ENCODE measurements at places on chromosomes 3 and 15.

DNA sequence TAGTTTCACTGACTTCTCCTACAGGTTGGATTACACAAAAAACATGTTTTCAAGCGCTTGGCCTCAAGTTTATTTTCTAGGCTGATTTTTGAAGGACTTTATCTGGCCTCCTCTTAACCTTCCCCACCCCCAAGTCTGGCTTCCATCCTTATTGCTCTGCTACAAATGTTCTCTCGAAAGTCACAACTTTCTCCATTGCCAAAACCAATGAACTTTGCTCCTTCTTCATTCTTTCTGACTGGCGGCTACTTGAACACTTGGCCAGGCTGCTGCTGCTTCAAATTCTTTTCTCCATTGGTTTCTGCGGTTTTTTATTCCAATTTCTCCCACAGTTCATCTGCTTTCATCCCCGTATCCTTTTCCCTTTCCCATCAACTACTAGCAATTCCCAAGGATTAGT lies 106.6 kb downstream of the TOP2B start:
- DNase-seq, result no peak
- H3K27me3 ChIP-seq, result no peaks in the 10 kb centered on the region
- no peak overlapping the region for H3K4me3 ChIP-seq
- no peaks in the 10 kb centered on the region for H3K36me3 ChIP-seq
- no peaks in the 10 kb centered on the region for H3K4me1 ChIP-seq
- no peak overlapping the region for H3K27ac ChIP-seq

GRCh38 chr3:3110749-3111361 lies 681 bp upstream of the IL5RA start:
- H3K27ac ChIP-seq, result no peak overlapping the region
- DNase-seq, result no peak
- H3K36me3 ChIP-seq, result no peaks in the 10 kb centered on the region
- no peaks in the 10 kb centered on the region for H3K4me1 ChIP-seq
- H3K4me3 ChIP-seq, result no peak overlapping the region
- H3K27me3 ChIP-seq, result no peaks in the 10 kb centered on the region

GRCh38 chr3:54033761-54034160 lies 88.6 kb upstream of the CACNA2D3 start:
- H3K27ac ChIP-seq, result no peak overlapping the region
- no peaks in the 10 kb centered on the region for H3K27me3 ChIP-seq
- no peak for DNase-seq

DNA sequence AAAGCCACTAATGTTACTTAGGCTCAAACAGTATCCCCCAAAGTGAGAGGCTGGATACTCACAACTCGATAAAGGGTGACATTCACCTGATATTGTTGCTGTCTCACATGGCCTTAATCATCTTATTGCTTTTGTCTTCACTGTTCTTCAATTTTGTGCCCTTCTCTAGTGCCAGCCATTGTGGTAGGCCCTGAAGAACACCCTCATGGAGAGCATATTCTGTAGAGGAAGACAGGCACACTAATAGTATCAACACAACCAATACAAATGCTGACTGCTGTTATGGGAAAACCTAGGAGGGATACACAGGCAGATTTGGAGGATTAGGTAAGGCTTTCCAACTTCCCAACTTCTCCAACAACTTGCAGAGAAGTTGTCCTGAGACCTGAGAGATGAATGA lies 4.1 kb upstream of the BLM start:
- no peaks in the 10 kb centered on the region for H3K27me3 ChIP-seq
- H3K27ac ChIP-seq, result no peak overlapping the region
- DNase-seq, result no peak
- H3K4me1 ChIP-seq, result peaks cover 8% of the 10 kb centered on the region
- no peaks in the 10 kb centered on the region for H3K36me3 ChIP-seq

DNA sequence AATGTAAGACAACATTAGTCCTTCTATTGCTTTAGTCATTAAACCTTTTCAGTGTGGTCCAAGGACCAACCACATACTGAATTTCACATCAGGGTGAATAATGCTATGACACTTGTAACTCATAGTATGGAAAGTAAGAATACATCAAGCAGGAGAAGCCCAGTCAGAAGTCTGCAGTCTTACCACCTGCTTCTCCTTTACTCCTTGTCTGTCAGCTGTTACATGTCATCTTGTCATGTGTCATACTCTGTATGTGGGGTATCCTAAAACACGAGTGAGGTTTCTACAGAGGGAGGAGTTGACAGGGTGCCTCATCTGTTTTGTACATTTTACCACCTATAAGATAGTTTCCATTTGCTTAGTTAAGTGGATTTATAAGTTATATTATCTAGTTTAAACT lies 32.8 kb upstream of the EID1 start:
- no peaks in the 10 kb centered on the region for H3K36me3 ChIP-seq
- H3K4me3 ChIP-seq, result no peak overlapping the region
- H3K27ac ChIP-seq, result no peak overlapping the region
- no peaks in the 10 kb centered on the region for H3K4me1 ChIP-seq

DNA sequence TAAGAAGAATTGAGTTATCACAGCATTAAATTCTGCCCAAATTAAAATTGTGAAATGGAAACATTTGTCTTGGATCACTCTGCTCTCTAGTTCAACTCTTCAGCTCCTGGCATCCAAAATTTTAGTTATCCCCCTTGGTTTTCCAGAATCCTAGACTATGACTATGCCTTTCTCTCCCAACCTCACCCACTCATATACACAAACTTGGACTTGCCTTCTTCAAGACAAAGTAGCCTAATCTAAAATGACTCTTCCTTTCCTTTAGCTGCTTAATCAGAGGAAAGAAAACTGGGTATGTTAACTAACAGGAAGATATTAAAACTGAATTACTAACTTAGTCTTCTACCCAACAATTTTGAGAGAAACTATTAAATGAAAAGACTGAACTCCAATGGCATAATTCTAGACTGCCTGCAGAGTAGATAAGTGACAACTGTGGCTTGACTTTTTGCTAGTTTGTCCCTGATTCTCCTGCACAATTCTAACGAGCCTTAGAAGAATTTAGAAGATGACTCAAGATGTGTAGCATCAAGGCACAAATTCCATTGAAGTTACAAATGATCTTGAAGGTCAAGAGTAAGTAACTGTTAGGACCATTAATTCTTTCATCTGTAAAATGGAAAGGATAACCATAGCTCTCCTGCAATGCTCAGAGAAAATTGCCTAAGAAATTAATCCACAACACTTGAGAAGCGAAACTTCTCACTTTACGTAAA lies 5.2 kb upstream of the GOLIM4 start:
- H3K27me3 ChIP-seq, result no peaks in the 10 kb centered on the region
- H3K36me3 ChIP-seq, result no peaks in the 10 kb centered on the region
- no peak overlapping the region for H3K27ac ChIP-seq
- no peaks in the 10 kb centered on the region for H3K4me1 ChIP-seq
- H3K4me3 ChIP-seq, result no peak overlapping the region

DNA sequence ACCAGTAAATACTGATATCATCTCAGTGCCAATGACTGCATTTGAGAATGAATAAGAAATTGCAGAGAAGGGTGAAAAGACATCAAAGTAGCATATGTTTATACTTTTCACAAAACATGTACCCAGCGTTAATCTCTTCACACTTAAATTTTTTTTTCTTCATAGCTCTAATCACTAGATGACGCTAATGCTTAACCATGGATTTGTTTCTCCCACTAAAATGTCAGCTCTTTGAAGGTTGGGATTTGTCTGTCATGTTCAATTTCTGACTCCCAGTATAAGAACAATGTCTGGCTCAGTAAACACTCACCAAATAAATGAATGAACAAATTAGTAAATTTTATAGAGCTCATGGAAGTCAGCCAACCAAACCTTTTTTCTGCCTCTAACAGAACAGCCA lies 78.3 kb upstream of the LMCD1 start:
- no peak for DNase-seq
- no peak overlapping the region for H3K4me3 ChIP-seq
- H3K27ac ChIP-seq, result no peak overlapping the region
- no peaks in the 10 kb centered on the region for H3K4me1 ChIP-seq
- no peaks in the 10 kb centered on the region for H3K27me3 ChIP-seq

- H3K36me3 ChIP-seq, result no peaks in the 10 kb centered on the region
- no peak overlapping the region for H3K4me3 ChIP-seq
- no peaks in the 10 kb centered on the region for H3K27me3 ChIP-seq
- H3K4me1 ChIP-seq, result no peaks in the 10 kb centered on the region
- DNase-seq, result no peak
- no peak overlapping the region for H3K27ac ChIP-seq
Observed at GRCh38 chr3:108119398-108120104, 28.7 kb upstream of the CD47 start.

DNA sequence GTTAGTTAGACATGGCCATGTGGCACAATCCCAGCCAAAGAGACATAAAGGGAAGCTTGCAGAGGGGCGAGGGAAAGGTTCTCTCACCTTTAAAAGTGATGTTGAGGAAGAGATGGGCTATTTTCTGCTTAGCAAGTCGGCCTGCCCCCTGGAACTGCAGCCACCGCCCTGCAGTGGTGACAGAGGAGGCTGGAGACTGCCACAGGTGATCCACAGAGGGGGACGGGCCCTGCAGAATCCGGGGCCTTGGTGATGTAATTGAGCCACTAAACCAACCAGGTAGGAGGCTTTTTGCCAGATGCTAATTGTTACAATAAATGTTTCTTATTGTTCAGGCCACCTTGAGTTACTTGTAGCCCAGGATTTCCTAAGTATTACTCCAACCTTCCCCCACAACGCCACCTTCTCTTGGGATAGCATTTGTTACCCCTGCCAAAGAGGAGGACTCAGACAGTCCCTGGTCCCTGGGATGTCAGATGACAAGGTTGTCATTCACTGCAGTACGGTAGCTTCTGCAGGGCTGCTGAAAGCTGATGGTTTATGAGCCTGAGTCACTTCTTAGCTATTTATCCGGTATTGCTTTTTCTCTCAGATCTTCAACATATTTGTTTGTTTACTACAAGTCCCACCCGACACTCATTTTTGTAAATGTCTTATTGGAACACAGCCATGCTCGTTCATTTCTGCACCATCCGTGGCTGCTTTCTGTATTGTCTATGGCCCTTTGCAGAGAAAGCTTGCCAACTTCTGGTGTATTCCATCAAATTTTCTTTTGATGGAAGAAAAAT lies 63.3 kb upstream of the SEC61A1 start:
- no peaks in the 10 kb centered on the region for H3K27me3 ChIP-seq
- no peak overlapping the region for H3K4me3 ChIP-seq
- no peak overlapping the region for H3K27ac ChIP-seq
- no peak for DNase-seq

GRCh38 chr3:123733805-123734526 lies 149.1 kb upstream of the HACD2 start:
- H3K27me3 ChIP-seq, result no peaks in the 10 kb centered on the region
- H3K4me1 ChIP-seq, result no peaks in the 10 kb centered on the region
- H3K4me3 ChIP-seq, result no peak overlapping the region
- DNase-seq, result no peak
- H3K27ac ChIP-seq, result no peak overlapping the region
- no peaks in the 10 kb centered on the region for H3K36me3 ChIP-seq

- no peaks in the 10 kb centered on the region for H3K36me3 ChIP-seq
- DNase-seq, result peak; percentile 80
- peak overlapping the region; percentile 66 for H3K27ac ChIP-seq
- peaks cover 54% of the 10 kb centered on the region for H3K4me1 ChIP-seq
- no peaks in the 10 kb centered on the region for H3K27me3 ChIP-seq
Observed at GRCh38 chr15:57477736-57478522, 101.6 kb downstream of the CGNL1 start.
